Kasumi-1 (cell line): ENCODE measurements at places on chromosomes 7 and 10.

GRCh38 chr10:89695307-89695706 is 6.1 kb upstream of the KIF20B start:
- no peak for DNase-seq

- no peak for DNase-seq
Measured at GRCh38 chr7:137449016-137449415, 105.5 kb upstream of the PTN start.

- DNase-seq = no peak
Measured at GRCh38 chr10:99930731-99931550, 78.8 kb downstream of the DNMBP start.

GRCh38 chr10:70634011-70634410 is 31.5 kb upstream of the PRF1 start:
- no peak for DNase-seq

DNA sequence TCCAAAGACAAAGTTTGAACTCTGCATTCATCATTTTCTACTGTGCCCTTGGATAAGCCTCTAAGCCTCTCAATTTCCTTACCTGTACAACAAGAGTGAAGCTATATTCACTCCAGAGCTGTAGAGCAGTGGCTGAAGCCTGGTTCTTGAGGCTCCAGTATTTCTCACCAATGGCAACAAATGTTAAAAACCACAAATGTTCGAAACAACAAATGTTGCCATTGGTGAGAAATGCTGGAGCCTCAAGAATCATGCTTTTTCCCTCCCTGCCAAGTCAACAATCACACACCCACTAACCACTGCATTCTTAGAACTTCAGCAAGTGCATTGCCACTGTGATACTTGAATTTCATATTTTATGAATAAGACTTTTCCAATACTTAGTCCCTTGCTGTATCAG is 237.9 kb downstream of the TMEM26 start:
- no peak for DNase-seq

DNA sequence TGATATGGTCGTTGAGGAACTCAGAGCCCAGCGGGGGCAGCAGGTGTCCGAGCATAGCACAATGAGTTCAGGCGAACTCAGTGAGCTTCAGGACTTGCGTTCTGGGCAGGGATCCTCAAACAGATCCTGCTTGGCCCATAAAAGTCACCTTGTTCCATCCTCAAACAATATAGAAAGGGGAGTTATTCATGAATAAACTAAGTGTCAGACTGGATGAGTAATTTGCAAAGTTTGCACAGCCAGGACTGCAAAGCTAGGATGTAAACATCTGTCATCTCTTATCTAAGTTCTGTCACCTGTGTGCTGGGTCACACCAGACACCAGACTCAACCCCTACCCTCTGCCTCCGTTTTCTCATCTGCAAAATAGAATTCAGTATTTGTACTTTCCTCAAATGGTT is 58.0 kb upstream of the PFKP start:
- DNase-seq = no peak

DNA sequence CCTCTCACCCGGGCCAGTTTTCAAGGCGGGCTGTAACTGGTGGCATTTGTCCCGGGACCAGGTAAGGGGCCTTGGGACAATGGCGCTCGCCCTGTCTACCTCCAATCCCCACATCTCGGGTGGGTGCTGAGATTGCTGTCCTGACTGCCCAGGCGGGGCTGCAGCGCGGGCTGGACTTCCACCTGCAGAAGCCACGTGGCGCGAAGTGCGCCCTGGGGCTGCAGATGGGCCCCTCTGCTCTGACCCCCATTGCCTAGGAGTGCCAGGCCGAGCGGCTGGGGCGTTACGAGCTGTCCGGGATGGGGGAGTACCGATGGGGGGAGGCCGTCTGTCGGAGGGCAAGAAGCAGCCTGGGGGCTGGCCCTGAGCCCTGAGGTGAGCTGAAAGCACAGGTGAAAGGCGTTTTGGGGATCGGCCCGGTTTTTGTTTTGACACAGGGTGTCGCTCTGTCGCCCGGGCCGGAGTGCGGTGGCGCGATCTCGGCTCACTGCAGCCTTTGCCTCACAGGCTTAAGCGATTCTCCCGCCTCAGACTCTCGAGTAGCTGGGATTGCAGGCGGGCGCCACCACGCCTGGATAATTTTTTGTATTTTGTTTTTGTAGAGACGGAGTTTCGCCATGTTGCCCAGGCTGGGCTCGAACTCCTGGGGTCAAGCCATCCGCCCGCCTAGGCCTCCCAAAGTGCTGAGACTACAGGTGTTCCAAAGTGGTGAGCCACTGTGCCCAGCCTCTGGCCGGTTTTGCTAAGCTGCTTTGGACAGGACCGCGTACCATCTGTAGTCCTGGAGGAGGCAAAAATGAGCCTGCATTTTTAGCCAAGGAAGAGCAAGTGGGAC is at the start of gene SFXN2:
Gene SFXN2, plus strand, starts transcription at position 16 of the 835 bp plus-strand sequence. CDS start 12,001 bp downstream, outside the sequence.
- peak; percentile 74 for DNase-seq

- no peak for DNase-seq
Measured at GRCh38 chr10:129927351-129928120, 36.5 kb downstream of the EBF3 start.

DNA sequence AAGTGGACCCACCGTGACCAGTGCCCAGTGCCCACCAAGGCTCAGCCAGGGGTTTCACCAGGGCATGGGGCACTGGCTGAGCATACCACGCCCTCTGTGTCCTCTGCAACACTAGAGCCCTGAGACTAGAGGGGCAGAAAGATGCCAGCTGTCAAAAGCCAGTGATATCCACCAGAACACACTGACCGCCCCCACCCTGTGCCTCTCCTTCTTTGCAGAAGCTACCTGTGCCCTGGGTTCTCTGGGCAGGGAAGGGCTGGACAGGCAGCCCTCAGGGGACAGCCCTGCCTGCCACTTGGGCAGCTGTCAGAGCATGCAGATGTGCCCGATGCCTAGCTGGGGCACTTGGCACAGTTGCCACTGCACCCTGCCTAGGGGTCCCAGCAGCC is 494 bp downstream of the VSIR start:
- DNase-seq = no peak

DNA sequence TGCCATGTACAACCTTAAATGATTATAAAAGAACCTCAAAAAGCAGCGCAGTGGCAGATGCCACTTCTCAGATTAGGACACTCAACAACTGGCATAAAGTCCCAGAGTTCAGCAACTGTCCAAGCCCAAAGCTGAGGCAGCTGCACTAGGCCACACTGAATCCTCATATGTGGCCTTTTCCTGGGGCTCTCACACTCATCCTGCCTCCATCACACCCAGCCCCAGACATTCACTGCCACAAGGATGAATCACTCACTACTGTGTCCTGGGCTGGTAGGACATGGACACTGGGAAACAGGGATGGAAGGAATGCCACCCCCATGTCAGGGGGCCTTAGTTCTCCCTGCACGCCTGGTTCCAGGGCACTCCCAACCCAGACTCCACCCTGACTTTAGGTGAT is 547.7 kb downstream of the TNS3 start:
- DNase-seq = no peak

- DNase-seq = peak; percentile 80
Measured at GRCh38 chr10:69065406-69066361, 22.2 kb upstream of the SRGN start.

DNA sequence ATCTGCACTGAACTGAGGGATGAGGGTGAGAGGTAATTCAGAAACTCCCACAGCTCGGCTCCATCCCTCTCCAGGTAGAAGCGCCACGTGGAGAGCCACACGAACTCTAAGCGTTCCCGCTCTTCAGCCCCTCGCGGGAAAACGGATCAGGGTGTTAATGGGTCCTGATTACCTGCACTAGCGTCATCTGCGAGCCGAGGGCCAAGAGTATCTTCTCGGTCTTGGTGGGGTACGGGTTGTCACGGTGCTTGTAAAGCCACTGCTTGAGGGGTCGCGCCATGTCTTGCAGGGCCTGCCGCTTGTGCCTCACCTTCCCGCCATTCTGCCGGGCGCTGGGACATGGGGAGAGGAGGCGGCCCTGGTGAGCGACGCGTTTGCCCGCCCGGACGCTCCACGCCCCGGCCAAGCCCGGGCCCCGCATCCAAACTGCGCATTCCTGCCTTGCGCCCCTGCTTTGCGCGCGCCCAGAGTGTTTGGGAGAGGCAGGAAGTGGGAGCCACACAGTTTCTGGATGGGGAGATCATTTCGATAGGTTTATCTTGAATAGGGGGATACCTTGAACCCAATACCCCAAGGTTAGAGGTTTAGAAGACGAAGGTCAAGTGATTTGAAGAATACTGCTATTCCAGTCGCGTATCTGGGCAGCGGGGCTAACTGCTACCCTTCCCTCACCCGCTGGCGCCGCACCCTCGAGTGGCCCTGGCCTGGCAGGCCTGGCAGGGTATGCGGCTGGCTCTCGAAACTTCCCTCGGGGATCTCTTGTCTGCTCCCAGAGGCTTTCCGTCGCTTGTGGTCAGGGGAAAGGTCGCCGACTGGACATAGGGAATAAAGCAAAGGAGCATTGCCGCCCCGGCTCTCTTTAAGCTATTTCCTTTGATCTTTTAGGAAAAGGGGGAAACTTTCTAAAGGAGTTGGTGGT is 4.2 kb downstream of the MKX start:
- no peak for DNase-seq

GRCh38 chr7:50681432-50682045 is 101.2 kb downstream of the GRB10 start:
- peak; percentile 21 for DNase-seq

DNA sequence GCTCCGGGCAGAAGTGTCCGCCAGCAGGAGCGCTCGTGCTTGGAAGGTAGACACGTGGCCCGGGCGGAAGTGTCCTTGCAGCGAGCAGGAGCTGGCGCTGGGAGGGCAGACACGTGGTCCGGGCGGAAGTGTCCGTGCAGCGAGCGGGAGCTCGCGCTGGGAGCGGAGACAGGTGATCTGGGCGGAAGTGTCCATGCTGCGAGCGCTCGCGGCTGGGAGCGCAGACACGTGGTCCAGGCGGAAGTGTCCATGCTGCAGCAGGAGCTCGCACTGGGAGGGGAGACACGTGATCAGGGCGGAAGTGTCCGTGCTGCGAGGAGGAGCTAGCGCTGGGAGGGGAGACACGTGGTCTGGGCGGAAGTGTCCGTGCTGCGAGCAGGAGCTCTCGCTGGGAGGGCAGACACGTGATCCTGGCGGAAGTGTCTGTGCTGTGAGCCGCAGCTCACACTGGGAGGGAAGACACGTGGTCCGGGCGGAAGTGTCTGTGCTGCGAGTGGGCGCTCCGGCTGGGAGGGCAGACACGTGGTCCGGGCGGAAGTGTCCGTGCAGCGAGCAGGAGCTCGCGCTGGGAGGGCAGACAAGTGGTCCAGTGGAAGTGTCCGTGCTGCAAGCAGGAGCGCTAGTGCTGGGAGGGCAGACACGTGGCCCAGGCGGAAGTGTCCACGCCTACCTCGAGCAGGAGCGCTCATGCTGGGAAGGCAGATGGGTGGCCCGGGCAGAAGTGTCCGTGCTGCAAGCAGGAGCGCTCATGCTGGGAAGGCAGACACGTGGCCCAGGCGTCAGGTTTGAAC is 41.1 kb upstream of the PRKAR1B start:
- no peak for DNase-seq

GRCh38 chr10:128046953-128047290 is 79.3 kb downstream of the MKI67 start:
- DNase-seq = no peak

- peak; percentile 94 for DNase-seq
Measured at GRCh38 chr10:24706479-24707118, 17.1 kb downstream of the ARHGAP21 start.

DNA sequence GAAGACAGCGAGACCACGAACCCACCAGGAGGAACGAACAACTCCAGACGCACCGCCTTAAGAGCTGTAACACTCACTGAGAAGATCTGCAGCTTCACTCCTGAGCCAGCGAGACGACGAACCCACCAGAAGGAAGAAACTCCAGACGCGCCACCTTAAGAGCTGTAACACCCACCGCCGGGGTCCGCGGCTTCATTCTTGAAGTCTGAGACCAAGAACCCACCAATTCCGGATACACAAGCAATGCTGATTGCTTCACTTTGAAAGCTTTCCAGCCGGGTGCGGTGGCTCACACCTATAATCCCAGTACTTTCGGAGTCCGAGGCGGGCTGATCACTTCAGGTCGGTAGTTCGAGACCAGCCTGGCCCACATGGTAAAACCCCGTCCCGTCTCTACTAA is 177.2 kb upstream of the MYO3A start:
- DNase-seq = no peak

DNA sequence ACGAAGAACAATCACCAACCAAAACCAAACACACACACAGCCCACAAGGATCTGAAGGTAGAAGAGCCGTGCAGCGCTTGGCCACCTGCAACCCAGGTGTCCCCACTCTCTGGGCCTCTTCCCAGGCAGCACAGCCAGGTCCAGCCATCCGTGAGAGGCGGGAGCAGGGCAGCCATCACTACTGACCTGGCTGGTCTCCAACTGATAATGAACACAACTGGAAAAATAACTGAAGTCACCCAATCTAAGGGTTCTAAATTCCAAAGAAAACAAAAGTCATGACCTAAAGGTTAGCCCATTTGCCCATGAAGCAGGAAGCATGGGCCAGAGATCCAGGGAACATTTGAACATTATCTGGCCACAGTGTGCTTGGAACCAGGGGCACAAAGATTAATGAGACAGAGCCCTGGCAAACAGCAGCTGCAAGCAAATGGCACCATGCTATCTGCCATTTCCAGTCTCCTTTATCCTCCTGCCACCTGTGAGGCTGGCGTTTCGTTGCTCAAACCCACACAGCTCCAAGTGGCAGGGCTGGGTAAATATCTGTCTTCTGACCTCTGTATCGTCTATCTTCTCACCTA is 207.9 kb downstream of the TNS3 start:
- no peak for DNase-seq

GRCh38 chr10:124041675-124042445 is 51.5 kb downstream of the CHST15 start:
- no peak for DNase-seq

DNA sequence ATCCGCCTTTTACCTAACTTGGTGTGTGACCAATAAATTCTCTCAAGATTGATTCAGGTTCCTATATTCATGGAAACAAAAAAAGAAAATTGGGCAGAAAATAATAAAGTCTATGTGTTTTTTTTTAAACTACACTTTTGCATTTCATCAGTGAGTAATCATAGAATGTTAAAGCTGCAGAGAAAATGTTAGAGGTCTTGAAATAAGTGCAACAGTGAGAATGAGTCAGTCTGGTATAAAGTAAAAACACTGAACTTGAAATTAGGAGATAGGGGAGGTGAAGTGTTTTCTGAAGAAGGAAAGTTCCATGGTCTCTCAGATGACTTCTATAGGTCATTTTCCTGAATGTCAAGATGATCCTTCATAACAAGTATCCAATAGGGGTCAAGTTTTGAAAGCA is 202.6 kb upstream of the NRP1 start:
- no peak for DNase-seq

GRCh38 chr10:126639084-126639483 is 31.4 kb downstream of the C10orf90 start:
- DNase-seq = no peak

DNA sequence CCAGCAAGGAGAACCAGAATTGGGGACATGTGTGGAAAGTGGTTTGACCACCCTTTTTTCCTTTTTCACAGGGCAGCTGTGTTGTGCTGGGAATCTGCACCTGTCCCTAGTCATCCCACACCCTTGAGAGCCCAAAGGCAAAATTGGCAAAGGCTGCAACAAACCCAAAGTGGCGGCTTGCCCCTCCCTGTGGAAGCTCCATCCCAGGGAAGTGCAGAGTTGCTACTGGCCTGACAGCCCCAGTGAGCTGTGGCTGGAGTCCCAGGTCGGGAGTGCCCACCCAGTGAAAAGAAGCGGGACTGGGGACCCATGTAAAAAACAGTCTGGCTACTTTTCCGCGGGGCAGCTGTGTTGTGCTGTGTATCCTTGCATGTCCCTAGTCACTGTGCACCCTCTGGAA is 109.1 kb upstream of the GRM3 start:
- no peak for DNase-seq
